ENCODE measurements at places on chromosomes 6 and 20. TPM values are rescaled to one million over a fixed set of nuclear protein-coding genes. Genes with fewer than 3 reads are reported as not detected.

Gene STMND1
- total RNA-seq = not detected

Gene CCDC28A
- 8.9 TPM for total RNA-seq

DNA sequence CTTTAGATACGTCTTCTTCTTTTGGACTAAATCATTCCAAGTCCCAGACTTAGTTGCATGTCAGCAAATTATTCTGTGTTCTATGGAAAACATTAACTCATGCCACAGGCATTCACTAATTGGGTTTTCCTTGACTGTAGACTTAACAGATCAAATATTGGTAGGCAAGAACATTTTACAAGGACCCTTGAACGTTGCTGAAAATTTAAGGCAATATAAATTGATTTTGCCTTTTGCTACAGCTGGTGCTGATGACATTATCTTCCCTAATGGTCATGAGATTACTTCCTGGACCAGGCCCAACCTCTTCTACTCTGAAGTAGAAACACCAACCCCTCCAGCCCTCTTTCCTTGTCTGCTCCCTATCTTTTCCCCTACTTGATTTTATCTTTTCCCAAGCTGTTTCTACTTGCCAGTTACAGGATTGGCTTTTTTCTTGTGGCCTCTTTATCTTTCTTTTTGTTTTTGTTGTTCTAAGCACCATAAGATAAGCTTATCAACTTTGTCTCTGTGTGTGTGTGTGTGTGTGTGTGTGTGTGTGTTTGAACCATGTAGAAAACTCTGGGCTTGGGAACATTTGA lies 514.0 kb upstream of the SOX4 start:
- DNase-seq = peak; percentile 56

DNA sequence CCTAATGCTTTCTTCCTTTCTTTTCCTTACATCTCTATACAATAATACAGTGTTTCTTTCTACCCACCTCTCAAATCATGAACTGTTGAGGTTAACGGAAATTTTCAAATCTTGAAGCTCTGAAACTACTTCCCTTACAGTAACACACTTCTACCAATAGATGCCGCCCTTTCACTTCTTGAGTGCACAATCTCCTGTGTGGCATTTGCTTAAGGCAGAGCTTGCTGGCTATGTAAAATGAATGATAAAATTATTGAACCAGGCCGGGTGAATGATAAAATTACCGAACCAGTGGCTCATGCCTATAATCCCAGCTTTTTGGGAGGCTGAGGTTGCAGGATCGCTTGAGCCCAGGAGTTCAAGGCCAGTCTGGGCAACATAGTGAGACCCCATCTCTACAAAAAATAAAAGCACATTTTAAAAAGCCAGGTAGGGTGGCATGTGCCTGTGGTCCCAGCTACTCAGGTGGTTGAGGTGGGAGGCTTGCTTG lies 56.8 kb downstream of the KCNS1 start:
- peak; percentile 90 for DNase-seq

GRCh38 chr6:11802886-11803590 lies 24.4 kb upstream of the ADTRP start:
- no peak for DNase-seq

- no peak for DNase-seq
Measured at GRCh38 chr6:144334150-144334708, 49.1 kb downstream of the UTRN start.

GRCh38 chr6:46677314-46677654 lies 10.4 kb upstream of the TDRD6 start:
- DNase-seq = no peak
